ENCODE measurements at places on chromosomes 5 and 9.

- no peak for DNase-seq
Measured at GRCh38 chr5:127988146-127988760, 95.3 kb upstream of the SLC12A2 start.

- no peak for DNase-seq
Measured at GRCh38 chr5:157978061-157978460, 119.1 kb upstream of the CLINT1 start.

DNA sequence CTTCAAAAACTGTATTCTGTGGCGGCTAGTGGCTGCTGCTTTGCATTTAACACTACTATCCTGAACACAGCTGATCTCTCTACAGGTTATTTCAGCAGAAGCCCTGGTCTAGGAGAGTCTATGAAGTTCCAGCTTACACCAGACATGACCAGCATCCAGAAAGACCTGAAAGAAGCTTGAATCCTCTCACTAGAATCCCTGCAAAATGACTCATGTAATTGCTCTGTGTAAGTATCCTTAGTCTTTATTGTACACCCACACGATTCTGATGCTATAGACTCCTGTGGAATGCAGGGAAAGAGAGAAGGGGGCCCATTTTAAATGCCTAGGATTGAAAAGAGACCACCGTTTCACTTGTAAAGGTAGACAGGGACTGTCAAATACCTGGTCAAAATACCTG lies 859 bp upstream of the GRIA1 start:
- DNase-seq: no peak

GRCh38 chr9:95296761-95297160 lies 20.7 kb downstream of the FANCC start:
- no peak for DNase-seq

- DNase-seq: no peak
Measured at GRCh38 chr9:137987244-137988030, 109.9 kb downstream of the CACNA1B start.

DNA sequence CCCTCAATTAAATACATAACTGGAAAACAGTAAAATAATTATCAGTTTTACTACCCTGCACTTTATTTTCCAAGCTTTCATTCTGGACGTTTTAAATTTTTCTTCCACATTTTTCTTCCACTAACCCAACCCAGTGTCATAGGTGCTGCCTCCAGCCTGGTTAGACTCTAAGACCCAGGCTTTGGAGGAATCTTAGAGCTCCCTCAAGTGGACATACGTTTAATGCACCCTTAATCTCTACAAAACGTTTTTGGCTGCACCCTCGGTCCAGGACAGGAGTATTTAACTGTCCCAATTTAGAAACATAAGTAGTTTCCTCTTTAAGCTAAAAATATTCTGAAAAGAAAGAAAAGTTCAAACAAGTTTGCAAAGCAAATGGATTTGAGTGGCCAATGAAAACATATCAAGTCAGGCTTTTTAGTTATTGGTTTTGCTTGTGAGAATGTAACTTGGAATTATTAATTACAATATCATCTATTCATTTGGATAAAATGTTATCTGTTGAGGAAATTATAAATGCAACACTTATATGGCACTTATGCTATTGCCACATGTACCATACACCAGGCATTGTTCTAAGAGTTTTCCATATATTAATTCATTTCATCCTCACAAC lies 38.9 kb downstream of the CDH6 start:
- DNase-seq: no peak

DNA sequence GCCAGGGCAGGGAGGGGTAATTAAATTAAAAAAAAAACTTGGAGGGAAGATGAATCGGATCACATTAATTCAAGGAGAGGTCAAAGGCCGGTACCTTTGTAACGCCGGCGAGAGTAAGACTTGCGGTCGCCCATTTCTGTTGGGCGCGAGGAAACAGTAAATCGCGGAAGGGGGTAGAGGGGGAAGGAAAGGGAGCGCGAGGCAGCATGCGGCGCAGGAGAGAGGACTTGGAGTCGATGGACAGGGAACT lies 324 bp upstream of the RGMB start:
- no peak for DNase-seq

GRCh38 chr5:141878186-141878710 lies at the start of gene PCDH1:
PCDH1 (minus strand) TSS chr5:141878410; CDS start chr5:141878262, 148 bp downstream.
- DNase-seq: no peak

DNA sequence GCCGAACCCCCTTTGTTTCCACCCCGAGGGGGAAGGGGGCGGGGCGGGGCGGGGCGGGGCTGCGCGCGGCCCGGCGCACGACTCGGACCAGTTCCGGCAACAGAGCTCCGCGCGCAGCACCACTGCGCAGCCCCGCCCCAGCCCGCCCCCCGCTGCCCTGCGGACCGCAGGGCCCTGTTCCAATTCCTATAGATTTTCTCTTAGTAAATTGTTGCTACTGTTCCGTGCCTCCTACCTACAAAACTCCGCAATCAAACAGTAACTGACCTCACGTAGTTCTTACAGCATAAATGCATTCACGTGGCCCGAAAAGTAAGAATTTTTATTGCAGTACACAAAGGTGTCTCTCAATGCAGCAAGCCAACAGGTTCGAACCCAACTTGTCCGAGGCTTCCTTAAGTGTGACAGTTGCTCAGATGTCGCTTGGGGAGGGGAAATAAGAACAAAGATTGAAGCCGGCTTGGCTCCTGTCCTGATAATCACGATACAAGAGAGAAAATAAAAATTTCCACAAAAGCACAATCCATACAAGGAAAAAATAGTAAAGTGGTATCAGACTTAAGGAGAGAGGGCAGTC lies 1.2 kb upstream of the RNF38 start:
- no peak for DNase-seq

DNA sequence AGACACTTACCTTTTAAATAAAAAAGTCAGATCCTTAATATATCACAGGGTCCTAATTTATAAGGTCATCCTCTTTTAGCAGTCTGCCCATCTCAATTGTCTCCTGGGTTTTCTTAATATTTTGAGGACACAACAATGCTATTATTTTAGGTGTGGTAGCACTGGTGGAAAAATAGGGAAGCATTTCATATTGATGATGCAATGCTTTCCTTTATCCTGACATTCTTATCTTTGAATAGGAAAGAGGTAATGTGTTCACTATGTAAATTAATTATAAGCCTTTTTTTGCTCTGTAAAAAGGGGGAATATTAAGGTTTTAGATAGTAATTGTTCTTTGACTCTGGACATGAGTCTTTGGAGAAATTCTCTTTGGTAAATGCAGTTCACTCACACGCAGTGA lies 164.7 kb downstream of the YTHDC2 start:
- DNase-seq: no peak

GRCh38 chr5:127769386-127769785 lies 66.2 kb downstream of the CCDC192 start:
- DNase-seq: no peak

DNA sequence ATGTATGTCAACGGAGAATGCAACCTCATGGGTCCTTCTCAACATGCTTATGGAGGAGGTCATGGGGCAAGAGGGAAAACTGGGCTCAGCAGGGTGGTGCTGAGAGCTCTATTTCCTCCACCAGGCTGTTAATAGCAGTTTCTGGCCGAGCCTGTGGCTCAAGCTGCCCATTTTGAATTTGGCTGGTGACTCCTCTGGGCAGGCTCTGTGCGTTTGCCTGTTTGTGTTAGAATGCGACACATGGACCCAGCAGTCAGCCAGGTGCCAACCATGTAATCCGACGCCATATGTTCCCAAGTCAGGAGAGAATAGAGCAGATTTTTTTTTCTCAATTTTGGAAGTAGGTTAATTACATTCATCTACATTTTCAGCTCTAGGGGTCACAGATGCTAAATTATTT lies 387.7 kb upstream of the CLINT1 start:
- no peak for DNase-seq

- DNase-seq: no peak
Measured at GRCh38 chr5:121668635-121669034, 183.0 kb upstream of the FTMT start.

- DNase-seq: no peak
Measured at GRCh38 chr5:134738963-134739661, 764 bp downstream of the CAMLG start.

DNA sequence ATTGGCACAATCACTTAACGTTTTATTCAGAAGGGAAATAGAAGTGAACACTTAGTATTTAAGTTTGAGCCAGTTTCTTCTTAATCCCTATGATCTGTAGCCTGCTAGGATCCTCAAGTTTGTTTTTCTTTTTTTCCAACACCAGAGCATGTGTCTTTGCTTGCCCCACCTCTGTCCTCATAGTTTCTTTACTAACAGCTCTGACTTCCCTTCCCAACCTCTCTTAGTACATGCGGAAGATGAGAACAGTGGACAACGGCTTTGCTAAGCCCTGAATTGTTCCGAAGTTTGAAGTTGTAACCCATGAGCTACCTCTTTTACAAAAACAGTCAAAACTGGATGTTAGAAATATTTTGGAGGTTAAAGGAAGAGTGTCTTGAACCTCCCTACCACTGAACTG lies 61.7 kb upstream of the TAF11L2 start:
- DNase-seq: no peak

DNA sequence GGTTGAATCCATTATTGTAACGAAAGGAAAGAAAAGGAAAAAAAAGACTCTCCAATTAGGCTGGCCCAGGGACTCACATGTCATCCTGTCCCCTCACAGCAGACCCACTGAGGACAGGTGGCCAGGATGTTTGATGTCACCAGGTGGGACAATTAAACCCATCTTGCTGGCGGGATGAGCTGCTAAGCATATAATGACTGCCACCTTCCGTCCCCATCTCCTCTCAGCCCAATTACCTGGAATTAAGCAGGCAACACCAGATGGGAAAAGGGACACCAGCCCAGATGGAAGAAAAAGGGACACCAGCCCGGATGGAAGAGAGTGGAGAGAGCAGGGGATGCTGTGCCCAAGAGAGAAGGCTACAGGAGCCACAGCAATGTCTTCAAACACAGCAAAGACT lies 116.6 kb upstream of the SARDH start:
- no peak for DNase-seq

DNA sequence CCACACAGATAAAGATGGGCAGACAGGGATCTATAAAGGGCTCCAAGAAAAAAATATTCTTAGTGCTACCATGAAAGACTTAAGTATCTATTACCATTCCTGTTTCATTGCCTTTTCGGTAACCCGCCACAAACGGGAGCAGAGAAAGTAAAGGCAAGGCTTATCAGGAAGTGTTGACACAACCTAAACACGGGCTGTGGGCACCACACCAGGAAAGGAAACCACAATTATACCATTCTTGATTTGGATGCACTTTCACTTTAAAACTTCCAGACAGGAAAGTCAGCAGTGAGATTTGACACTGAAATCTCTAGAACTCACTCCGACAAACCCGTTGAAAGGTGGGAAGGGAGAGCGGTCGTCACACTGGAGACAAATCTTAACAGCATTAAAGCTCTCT lies 6.5 kb downstream of the TLE1 start:
- DNase-seq: no peak

GRCh38 chr9:21967702-21968101 lies 26.5 kb downstream of the CDKN2A start:
- DNase-seq: no peak

GRCh38 chr5:97943036-97943435 lies 760.0 kb upstream of the RIOK2 start:
- no peak for DNase-seq

GRCh38 chr5:76674330-76675066 lies 41.4 kb upstream of the F2R start:
- DNase-seq: no peak

- DNase-seq: no peak
Measured at GRCh38 chr9:109122726-109123621, 3.2 kb upstream of the TMEM245 start.

DNA sequence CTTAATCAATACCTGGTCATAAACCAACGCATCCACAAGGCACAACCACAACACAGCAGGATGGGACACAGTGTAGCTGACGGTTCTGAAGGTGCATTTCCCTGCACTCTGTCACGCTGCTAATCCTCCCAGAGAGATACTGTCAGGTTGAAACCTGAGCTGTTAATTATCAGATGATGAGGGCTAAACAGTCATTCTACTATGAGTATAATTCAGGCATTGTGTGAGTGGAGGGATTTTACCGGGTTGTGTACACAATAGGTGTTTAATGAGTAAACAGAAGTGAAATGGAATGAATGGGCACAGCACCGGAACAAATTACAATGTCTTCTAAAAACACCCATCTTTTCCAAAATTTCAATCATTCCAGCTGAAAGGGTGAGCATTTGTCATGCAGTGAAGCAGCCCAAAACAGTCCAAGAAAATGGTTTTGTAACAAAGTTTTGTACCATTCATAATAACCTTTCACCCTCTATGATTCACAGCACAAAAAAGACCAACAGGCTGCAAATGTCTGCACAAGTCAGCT lies 71.5 kb downstream of the ABCA1 start:
- DNase-seq: no peak

GRCh38 chr5:160315968-160316367 lies 3.6 kb upstream of the CCNJL start:
- DNase-seq: no peak
